ENCODE measurements at places on chromosomes 16 and 17.
A peak's percentile ranks its signal among the peaks of the same experiment; 100 is the strongest.

DNA sequence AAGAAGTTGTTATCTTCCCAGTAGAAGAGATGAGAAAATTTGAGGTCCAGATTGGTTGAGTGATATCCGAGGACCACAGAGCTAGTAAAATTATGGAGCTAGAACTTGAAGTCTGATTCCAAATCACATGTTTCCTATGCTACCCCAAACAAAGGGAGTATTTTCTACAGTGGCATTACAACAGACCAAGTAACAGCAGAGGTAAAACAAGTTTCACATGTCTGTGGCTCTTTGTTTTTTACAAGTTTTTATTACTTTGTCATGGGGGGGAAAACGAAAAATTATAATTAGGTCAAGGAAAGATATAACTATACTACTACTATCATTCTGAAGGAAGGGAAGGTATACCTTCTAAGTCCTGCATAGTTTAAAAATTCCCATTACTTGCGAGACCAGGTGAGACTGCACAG lies 49.4 kb downstream of the KANSL1 start:
- DNase-seq = no peak

GRCh38 chr16:79748629-79749028 lies 148.1 kb upstream of the MAF start:
- no peak for DNase-seq

- no peak for DNase-seq
Observed at GRCh38 chr17:73015722-73016276, 76.7 kb downstream of the SLC39A11 start.

GRCh38 chr16:58094791-58095574 lies 34.2 kb downstream of the CFAP20 start:
- no peak for DNase-seq

DNA sequence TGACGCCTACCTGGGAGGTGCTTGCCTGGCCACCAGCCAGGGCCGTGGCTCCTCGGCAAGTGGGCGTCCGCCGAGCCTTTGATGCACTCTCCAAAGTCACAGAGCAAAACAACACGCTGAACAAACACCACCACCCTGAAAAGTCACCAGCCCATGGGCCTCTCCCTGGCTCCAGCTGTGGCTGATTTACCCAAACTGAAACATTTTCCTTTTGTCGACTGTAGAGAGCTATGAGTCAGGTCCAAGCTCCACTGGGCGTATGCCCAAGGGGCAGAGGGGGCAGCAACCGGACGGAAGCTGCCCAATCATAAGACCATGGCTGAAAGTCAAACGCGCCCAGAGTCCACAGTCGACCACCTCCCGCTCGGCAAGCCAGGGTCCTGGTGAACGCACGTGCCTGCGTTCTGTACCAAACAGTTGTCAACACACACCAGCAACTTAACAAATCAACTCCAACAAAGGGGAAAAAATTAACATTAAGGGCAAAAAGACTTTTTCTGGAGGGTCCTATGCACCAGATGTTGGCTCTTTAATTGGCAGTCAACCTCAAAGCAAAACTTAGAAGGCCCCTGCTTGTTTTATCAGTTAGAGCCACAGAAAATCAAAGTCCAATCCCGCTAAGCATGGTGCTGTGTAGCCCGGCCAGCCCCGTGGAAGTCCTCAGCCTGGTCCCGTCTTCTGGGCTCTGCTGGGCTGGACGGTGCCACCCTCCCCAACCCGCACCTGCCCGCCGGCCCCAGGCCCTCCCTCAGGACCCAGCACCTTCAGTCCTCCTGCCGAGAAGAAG lies 47.3 kb downstream of the TBC1D16 start:
- no peak for DNase-seq

DNA sequence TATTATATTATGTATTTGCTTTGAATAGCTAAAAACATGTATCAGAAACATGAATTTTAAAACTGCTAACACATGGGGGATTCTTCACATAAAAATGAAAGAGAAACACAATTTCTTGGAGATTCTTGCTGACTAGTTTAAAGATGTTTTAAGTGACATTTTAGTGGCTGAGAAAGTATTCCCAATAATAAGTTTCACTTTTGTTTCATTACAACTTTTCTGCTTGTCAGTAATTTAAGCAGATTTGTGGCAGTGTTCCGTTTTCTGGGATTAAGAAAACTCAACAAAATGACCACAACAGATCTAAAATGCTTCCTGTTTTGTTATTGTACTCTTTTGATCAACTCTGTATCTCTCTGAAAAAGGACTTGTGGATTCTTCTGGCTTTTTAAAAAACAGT lies 75.9 kb downstream of the NLK start:
- DNase-seq = no peak

GRCh38 chr16:51326131-51326856 lies 175.2 kb upstream of the SALL1 start:
- no peak for DNase-seq

- no peak for DNase-seq
Observed at GRCh38 chr17:43341715-43342588, 56.8 kb upstream of the ARL4D start.

DNA sequence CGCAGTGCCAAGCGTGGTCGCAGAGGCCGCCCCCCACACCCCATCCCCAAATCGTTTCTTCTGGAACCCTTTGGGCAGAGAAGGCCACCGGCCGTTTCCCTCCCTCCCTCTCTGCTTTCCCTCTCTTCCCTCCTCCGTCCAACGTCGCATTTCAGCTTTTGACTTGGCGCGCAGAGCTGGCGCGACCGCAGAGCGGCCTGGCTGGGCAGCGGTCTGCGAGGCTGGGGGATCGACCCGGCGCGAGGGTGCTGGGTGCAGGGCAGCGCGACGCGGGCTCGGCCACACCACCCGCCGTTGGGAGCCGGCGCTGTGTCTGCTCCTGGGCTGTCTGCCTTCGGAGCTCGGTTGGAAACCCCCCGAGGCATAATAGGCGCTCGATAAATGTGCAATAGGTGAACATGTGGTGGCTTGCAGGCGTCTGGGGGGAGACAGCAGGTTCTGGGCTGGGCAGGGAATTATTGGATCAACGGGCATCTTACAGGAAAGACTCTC lies 2.8 kb upstream of the NTN3 start:
- no peak for DNase-seq

DNA sequence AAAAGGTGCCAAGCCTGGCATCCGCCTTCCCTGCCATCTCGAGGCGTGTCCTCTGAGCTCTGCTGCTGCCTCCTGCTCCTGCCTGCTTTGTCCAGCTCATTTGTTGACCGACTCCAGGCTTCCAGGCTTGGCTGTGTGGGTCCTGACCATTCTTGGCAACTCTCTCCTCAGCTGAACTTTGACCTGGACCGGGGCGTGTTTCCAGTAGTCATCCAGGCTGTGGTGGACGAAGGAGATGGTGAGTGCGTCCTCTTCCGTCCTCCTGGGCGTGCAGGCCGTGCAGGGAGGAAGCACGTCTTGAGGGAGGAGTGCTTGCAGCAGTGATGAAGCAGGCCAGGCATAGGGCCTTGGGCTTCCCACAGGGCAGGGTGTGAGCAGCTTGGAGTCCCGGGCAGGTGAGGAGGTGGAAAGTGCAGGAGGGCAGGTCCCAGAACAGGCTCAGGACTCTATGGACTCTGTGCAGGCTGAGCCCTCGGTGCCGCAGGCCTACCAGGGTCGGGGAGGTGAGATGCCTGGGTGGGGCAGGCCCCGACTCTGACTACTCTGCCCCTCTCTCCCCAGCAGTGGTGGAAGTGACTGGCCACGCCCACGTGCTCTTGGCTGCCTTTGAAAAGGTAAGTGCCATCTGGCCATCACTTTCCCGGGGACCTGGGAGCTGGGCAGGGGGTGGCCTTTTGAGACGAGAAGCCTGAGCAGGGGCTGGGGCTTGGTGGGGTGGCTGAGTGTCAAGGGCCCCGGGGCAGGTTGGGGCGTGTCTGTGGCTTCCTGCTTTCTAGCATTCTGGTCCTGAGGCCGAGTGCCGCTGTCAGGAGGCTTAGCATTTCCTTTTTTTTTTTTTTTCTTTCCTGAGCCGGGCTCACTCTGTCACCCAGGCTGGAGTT lies 28.6 kb upstream of the NUDT16L1 start:
- DNase-seq = peak; percentile 42

DNA sequence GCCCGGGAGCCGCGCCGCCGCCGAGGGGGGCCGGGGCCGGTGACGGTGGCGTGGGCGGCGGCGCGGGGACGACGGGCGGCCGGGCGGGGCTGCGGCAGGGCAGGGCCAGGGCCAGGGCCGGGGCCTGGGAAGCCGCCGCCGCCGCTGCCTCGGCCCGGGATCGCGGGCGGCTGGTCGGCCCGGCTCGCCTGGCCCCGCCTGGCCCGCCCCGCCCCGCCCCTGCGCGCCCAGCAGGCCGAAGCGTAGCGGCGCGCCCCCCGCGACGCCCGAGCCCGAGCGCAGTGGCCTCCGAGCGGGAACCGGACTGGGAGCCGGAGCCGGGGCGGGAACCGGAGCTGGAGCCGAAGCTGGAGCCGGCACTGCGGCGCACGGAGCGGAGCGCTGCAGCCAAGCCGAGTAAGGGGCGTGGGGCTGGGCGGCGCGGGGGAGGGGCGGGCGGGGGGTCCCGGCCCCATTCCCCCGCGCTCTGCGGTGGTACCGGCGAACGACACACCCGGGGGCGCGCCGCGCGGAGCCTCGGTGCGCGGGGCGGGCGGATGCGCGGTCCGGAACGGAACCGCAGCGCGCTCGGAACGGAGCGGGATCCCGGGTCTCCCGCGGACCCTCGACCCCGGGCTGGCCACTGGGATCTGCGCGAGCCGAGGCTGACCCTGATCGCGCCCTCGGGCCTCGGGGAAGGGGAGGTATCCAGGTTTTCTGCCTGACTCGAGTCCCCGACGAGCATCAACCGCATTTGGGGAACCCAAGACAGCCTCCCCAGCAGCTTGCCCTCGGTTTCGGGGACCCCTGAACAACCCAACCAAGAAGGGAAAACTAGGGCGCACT lies at the start of gene BEAN1:
Gene BEAN1 (plus strand): TSS at position 260 of the 825 bp plus-strand sequence. CDS start 10,382 bp downstream, outside the sequence.
- DNase-seq = no peak

DNA sequence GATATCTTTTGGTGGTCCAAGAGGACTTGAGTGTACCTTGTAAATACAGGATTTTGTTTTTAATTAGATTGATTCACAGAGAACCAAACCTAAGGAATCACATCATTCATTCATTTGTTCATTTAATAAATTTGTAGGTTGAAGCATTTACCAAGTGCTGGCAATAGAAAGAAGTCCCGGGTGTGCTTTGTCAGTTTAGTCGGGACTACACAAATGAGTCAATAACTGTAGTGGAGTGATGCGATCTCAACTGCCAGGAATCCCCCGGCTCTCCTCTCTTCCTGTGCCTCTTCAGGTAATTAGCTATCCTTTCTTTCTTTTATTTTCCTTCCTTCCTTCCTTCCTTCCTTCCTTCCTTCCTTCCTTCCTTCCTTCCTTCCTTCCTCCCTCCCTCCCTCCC lies 1.4 kb upstream of the WWOX start:
- no peak for DNase-seq

- DNase-seq = no peak
Observed at GRCh38 chr16:78430281-78430680, 330.8 kb downstream of the WWOX start.

- no peak for DNase-seq
Observed at GRCh38 chr16:51818342-51818944, 667.4 kb upstream of the SALL1 start.

DNA sequence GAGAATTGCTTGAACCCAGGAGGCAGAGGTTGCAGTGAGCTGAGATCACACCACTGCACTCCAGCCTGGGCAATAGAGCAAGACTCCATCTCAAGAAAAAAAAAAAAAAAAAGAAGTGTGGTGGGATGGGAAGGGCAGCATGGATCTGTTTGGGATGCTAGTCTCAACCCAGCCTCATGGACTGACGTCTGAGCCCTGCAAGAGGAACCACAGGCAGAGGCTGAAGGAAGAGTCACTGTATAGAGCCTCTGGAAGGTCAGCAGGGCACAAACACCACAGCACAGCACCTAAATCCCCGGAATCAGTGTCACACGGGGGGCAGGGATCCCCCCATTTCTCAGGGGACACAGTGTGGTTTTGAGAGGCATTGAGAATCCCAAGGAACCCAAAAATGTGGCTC lies 10.9 kb upstream of the CXCL16 start:
- DNase-seq = no peak

DNA sequence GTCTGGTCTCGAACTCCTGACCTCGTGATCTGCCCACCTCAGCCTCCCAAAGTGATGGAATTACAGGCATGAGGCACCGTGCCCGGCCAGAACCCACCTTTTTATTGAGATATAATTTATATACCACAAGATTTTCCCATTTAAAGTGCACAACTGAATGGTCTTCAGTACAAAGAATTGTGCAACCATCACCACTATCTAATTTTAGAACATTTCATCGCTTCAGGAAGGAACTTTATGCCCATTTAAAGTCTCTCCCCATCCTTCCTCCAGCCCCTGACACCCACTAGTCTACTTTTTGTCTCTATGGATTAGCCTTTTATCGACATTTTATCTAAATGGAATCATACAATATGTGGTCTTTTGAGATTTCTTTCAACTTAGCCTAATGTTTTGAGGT lies 25.4 kb upstream of the HELZ start:
- DNase-seq = no peak

GRCh38 chr17:49870298-49870697 lies 22.4 kb upstream of the TAC4 start:
- DNase-seq = no peak

DNA sequence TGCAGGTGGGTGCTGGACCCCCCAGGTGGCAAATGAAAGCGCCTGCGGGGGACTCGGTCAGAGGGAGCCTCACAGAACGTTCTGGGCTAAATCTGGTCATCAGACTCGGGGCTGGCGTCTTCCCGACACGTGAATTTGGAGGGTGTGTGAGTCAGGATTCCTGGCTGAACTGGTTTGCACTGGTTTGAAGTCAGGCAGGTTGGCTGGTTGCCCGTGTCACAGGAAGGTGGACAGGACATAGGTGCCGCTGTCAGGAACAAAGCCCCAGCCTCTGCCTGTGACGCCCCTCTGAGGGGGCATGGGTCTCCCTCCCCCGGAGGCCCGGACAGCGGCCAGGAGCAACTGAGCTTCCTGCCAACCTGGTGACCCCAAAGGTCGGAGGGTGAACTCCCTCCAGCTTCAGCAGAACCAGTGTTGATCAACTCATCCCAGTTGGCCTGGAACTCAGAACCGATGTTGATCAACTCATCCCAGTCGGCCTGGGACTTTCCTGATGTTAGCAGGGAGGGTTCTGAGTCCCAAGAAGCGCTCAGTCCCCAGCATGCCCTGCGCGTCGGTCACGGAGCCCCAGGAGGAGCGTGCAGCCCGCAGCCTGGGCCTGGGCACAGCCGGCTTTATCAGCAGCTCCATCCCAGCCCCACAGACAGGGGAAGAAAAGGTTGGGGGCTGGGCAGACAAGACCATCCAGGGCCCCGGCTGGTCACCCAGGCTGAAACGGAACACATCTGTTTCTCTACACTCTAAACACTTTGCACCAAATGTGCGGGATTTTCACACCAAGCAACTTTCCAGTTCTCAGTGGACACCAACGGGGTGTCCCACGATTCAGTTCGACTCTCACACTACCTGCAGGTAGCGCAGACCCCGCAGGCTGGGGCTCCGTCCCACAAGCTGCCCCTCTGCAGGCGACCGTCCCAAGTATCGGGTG lies 14.4 kb upstream of the METRNL start:
- no peak for DNase-seq
